ENCODE measurements at places on chromosomes 6 and 20.

- peak; percentile 1 for DNase-seq
These were observed 642.6 kb downstream of the KIF16B start for GRCh38 chr20:15930311-15931305.

- peak; percentile 85 for DNase-seq
These were observed 14.7 kb upstream of the CHD6 start for GRCh38 chr20:41632896-41633295.

- DNase-seq, result no peak
These were observed 102.9 kb downstream of the TMEM170B start for GRCh38 chr6:11640486-11640885.

GRCh38 chr6:87661503-87661902 is 40.5 kb downstream of the AKIRIN2 start:
- DNase-seq, result no peak

- no peak for DNase-seq
These were observed 152.8 kb downstream of the NFATC2 start for GRCh38 chr20:51389543-51390264.

GRCh38 chr6:156762547-156762946 is 14.6 kb upstream of the ARID1B start:
- no peak for DNase-seq

GRCh38 chr20:64086801-64087200 is 2.6 kb upstream of the LKAAEAR1 start:
- no peak for DNase-seq

DNA sequence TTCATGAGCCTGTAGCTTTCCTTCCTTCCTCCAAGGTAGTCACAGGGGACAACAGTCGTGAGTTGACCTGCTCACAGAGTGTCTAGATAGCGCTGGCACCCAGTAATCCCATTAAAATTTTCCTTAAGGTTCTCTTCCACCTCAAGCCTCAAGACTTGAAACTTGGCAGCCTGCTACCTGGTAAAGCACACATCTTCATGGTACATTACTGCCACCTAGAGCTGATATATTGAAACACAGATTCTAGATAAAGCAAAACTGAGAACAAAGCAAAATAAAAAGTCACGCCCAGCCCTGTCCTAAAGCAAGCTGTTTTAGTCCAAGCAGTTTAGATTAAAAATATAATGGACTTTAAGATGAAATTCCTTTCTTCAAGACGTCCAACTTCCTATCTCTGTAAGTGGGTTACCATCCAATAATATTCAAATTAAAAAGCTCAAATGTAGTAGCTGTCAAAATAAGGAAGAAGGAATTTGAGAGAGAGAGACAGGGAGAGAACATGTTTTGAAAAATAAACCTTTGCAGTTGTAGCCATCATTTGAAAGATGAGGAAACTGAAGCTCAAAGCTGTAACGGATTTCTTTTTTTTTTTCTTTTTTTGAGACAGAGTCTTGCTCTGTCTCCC is 50.7 kb upstream of the CD83 start:
- peak; percentile 79 for DNase-seq

- peak; percentile 43 for DNase-seq
These were observed 49.4 kb upstream of the SLC22A23 start for GRCh38 chr6:3506200-3506599.

DNA sequence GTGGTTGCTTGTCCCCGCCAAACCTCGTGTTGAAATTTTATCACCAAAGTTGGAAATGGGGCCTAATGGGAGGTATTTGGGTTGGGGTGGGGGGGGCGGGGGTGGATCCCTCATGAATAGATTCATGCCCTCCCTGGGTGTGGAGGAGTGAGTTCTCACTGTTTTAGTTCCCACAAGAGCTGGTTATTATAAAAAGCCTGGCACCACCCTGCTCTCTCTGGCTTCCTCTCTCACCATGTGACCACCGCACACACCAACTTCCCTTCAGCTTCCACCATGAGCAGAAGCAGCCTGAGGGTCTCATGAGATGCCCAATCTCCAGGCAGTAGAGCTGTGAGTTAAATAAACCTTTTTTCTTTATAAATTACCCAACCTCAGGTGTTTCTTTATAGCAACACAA is 111.3 kb downstream of the PRDM1 start:
- no peak for DNase-seq

DNA sequence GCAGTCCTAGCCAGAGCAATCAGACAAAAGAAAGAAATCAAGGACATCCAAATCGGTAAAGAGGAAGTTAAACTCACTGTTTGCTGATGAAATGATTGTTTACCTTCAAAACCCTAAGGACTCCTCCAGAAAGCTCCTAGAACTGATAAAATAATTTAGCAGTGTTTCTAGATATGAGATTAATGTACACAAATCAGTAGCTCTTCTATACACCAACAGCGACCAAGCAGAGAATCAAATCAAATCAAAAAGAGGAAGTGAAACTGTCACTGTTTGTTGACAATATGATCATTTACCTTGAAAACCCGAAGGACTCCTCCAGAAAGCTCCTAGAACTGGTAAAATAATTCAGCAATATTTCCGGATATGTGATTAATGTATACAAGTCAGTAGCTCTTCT is 21.7 kb downstream of the SERPINB9 start:
- DNase-seq, result no peak

- peak; percentile 31 for DNase-seq
These were observed 33.0 kb upstream of the HFE start for GRCh38 chr6:26053992-26054780.

- DNase-seq, result no peak
These were observed 36.7 kb downstream of the POU3F2 start for GRCh38 chr6:98871057-98871456.

GRCh38 chr6:142846883-142847287 is 98.1 kb downstream of the HIVEP2 start:
- DNase-seq, result peak; percentile 85

- no peak for DNase-seq
These were observed 995.8 kb upstream of the FLRT3 start for GRCh38 chr20:15333170-15333569.

GRCh38 chr6:137095651-137096238 is 51.0 kb upstream of the IL20RA start:
- peak; percentile 84 for DNase-seq

DNA sequence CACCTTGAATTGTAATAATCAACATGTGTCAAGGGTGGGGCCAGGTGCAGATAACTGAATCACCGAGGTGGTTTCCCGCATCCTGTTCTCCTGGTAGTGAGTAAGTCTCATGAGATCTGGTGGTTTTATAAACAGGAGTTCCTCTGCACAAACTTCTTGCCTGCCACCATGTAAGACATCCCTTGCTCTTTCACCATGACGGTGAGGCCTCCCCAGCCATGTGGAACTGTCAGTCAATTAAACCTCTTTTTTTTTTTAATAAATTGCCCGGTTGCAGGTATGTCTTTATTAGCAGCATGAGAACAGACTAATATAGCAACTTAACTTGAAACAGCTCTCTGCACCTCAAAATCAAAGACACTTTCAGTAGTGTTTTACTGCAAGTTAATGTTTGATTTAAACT is 121.6 kb downstream of the OGFRL1 start:
- DNase-seq, result no peak

- no peak for DNase-seq
These were observed 316.1 kb upstream of the CDH4 start for GRCh38 chr20:60935971-60936370.

DNA sequence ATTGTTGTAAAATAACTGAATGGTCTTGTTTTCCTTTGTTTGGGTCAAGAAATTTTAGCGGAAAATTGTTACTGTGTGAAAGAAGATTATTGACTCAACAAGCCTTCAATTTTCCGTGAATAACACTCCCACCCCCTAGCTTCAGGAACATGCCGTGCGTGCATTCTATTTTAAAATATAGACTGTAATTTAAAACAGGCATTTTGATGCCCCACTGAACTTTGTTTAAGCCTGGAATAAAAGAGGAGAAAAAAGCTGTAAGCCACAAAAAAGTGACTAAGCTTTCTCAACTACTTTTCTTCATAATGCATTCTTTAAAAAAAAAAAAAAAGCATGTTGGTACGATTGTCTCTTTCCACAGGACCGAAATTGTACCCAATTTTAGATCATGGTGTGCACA is 166.0 kb downstream of the ARID1B start:
- DNase-seq, result no peak

DNA sequence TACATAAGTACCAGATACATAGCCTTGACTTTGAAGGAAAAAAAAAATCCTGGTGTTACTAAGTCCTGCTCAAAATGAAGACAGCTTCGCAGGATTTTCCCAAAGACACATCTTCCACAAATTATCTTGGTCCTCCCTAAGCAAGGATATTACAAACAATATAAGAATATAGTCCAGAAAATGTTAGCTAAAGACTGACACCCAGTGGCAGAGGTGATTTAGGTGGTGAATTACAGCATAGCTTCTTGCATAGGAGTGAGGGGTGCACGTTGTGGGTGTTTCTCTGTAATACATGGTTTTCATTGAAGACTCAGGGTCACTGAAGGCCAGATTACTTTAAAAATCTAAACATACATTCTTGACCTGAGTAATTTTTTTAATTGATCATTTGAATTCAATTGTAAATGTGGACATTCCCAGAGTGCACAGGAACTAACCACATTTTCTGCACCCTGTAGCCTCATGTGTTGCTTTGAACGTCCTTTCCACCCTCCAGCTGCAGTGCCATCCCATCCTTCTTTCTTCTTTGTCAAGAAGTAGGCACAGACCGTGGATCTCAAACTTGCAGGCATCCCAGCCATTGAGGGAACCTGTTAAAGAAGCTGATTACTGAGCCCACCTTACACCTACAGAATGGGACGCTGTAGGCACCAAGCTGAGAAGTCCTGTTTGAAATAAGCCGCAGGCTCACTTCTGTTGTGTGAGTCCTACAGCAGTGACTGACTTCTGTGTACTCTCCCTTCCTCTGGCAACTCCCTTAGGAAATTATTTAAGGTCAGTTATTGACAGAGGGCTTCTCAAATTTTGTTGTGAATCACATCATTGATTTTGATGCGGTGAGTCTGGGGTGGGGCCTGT is 102.6 kb downstream of the PERP start:
- DNase-seq, result peak; percentile 58
